ENCODE measurements at places on chromosomes 1 and 21.

GRCh38 chr1:117689997-117690625, 84.3 kb downstream of the TENT5C start:
- DNase-seq = no peak

DNA sequence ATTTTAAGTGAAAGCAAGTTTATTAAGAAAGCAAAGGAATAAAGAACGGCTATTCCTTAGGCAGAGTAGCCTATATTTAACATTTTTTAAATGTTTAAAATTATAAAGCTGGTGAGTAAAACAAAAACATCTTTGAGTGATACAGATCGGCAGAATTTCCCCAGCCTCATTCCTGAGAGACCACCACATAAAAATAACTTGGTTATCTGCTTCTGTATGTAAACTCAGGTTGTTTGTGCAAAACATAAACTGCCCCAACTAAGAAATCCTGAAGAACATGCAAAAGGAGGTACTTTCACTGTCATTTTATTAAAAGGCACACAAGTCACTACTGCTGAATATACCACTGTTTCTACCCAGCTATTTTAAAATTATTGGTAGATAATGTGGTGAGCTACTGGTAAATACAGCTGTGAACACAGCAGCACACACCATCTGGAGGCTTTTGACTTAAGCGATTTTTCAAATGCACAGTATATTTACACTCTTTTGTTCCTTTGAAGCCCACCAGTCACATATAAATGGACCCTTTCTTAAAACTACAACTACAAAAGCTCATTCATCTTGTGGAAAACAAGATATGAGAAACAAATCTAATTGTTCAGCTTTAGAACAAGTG, 119.3 kb downstream of the RERE start:
- no peak for DNase-seq

DNA sequence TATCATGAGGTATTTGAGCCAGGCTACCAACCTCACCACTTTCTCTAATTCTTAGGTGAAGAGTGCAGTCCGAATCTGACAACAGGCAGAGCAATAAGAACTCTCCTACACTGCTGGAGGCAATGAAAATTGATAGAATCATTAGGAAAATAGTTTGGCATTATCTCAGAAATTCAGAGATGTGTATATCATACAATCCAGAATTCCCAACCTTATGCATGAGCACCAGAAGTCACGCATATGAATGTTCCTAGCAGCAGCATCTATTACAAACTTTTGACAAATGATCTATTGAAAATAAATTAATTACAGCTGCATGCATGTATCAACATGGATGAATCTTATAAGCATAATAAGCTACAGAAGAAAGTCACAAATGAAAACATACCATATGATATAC, 176.9 kb upstream of the CAMK1G start:
- no peak for DNase-seq

DNA sequence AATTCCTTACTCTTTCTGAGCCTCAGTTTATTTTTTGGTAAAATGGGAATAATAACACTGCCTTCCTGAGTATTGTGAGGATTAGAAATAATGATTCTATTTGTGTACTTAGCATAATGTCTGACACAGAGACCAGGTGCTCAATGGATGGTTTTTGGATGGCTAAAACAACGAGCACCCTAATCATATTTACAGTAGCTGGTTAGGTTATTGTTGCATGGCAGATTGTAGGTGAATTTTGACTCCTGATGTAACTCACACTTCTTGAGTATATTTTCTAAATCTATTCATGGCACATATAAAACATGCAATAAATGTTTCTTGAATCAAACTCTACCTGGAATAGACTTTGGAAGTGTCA, 11.9 kb upstream of the DUSP10 start:
- DNase-seq = no peak

- no peak for DNase-seq
These were observed 36.0 kb upstream of the SCMH1 start for GRCh38 chr1:41278076-41278475.
